CD4-positive, alpha-beta T cell treated with Interleukin-15 for 1 hour (primary cell): ENCODE measurements at places on chromosomes 7 and 10.
A peak's percentile ranks its signal among the peaks of the same experiment; 100 is the strongest.

GRCh38 chr10:14821635-14822375 lies 16.0 kb downstream of the CDNF start:
- DNase-seq = no peak

DNA sequence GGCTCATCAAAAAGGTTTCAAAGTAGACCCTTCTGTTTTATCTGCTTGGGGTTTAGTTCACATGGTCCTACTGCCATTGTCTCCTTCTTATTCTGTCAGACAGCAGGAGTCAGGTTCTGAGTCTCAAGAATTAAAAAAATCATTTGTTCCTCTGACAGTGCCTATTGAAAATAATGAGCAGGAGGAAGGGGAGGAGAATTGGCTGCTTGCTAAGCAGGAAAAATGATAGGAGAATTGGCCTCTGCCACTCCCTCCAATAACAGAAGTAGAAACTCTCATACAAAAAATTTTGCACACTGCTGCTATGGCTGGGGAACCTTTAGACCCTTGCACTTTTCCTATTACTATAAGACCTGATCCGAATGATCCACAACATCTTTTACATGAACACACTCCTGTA lies 35.7 kb downstream of the OR13A1 start:
- DNase-seq = no peak

GRCh38 chr10:91672021-91672608 lies 39.2 kb upstream of the PPP1R3C start:
- no peak for DNase-seq

GRCh38 chr7:76364198-76364584 lies 5.4 kb upstream of the YWHAG start:
- DNase-seq = peak; percentile 25

GRCh38 chr10:133131053-133131452 lies 29.0 kb upstream of the KNDC1 start:
- DNase-seq = no peak

GRCh38 chr10:62617652-62618051 lies 186.9 kb upstream of the ADO start:
- DNase-seq = no peak

DNA sequence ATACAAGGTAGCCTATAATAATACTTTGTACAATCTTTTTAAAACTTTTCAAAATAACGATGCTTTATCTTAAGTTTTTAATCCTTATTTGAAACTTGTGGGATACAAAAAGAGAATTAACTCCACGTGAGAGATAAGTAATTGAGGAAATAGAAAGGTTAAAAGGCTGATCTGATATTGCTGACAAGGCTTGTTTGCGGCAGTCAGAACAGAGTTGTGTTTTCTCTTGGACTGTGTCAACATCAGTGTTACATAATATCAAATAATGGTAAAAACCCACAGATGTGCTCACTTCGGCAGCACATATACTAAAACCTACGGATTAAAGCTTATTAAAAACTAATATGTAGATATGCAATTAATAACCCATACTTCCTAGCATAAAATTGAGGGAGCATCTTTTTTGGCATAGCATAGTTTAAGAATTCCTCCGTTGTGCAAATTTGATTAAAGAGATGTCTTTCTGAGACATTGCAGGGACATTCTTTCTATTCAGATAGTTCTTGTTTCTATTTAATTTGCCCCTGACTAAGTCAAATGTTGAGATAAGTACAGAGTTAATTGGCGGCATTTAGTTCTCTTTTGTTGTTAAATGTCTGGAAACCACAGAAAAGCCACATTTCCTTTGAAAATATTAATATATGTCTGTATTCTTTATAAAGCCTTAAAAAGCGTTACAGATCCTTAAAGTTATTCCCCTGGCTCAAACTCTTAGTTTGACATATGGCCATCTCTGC lies 63.3 kb downstream of the FAM185A start:
- DNase-seq = no peak

DNA sequence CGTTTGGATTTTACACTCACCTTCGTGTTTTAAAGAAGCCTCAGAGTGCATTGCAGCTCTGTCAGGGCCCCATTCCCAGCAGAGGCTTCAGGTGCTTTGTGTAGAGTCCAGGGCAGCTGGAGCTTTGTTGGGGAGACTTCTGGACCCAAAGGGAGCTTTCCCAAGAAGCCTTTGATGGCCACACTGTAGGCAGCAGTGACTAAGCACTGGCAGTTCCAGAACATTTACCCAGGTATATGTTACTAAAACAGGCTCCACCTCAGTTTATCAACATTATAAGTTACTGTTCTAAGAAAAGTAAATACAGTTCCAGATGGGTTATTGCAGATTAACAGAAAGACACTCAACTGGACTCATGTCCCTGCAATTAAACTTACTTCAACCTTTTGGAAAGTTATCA lies 66.8 kb downstream of the LANCL2 start:
- no peak for DNase-seq

- no peak for DNase-seq
Measured at GRCh38 chr10:61655335-61655851, 7.3 kb upstream of the CABCOCO1 start.

DNA sequence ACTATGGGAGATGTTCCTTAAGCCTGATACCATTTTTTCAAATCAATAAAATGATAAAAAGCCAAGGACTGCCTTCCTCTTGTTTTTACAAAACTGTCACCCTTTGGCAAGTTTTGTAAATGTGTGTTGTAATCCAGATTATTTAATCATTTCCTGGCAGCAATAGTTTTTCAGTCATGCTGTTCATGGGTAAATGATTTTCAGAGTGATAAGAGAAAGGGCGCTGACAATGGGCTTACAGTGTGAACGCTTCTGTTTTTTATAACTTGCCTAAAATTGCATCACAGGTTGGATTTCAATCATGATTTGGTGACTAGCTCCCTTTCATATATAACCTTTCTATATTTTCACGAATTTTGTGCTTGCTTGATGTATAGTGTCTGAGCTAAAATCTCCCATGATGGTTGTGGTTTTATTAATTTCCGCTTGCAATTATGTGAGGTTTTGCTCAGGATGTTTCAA lies 19.0 kb upstream of the DMBT1 start:
- no peak for DNase-seq

GRCh38 chr10:52394246-52394645 lies 80.2 kb downstream of the DKK1 start:
- DNase-seq = no peak

DNA sequence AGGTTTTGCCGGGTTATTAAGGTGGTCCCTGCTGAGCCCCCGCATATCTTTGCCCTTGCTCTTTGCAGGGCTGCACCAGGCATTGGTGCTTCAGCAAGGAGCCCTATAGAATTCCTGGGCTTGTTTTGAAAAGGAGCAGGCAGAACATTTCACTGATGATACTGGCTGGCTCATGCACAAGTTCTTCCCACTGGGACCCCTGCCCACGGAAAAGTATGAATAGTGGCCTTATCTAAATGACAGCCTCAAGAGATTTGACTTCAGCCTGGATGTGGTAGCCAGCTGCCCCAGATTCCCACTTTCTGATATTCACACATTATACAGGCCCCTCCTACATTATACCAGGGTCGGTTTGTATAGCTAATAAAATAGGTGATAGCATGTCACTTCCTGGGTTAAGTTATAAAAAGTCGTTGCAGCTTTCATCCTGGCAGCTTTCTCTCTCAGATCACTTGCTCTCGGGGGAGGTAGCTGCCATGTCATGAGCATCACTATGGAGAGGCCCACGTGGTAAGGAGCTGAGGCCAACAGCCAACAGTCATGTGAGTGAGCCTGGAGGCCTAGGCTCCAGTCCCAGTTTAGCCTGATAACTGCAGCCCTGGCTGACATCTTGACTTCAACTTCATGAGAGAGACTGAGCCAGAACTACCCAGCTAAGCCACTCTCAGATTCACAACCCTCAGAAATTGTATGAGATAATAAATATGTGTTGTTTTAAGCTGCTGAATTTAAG lies 16.8 kb upstream of the CRTAC1 start:
- no peak for DNase-seq

DNA sequence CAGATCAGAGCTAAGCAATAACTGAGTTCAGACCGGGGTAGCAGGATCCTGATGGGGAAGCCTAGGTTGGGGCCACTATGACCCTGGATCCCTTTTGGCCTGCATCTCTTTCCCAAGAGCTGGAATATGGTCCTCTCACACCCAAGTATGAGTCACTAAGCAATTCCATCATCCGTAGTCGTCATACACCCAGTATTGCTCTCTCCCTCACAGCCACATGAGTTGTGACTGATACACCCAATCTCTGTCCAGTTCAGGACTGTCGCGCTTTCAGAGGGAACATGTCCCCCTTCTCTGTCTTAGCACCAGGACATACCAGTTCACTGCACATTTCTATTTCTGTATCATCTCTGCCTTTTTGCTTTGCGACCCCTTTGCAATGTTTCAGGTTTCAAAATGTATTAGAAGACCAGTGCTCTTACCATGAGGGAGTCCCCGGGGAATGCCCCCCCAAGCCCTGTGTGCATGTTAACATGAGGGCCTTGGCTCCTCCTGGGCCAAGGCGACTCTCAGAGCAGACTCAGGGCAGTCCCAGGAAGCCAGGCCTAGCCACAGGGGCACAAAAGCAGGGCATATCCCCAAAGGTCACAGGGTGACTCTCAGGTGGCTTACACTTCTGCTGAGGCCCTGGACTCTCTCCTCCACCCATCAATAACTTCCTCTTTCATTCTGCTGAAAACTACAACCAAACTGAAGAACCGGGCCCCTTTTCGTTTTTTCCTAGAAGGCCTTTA lies 75.3 kb upstream of the SAMD8 start:
- DNase-seq = no peak

DNA sequence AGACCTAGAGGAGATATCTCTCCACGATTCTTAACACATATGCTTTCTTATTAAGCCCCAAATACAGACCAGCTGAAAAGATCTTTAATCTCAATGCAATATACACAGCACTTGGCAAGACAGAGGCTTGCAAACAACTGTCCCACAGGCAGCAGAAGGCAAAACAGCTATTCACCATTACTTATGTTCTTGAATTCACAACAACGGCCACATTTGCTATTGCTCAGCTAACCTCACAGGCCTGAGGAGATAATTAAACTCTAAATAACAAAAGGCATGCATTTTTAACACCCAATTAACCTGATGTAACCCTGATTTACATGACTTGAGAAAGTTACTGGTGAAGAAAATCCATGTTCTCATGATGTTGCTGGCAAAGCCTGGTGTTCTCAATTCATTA lies 216.4 kb downstream of the CRPPA start:
- DNase-seq = no peak

GRCh38 chr10:70958396-70958795 lies 70.0 kb upstream of the PCBD1 start:
- no peak for DNase-seq

DNA sequence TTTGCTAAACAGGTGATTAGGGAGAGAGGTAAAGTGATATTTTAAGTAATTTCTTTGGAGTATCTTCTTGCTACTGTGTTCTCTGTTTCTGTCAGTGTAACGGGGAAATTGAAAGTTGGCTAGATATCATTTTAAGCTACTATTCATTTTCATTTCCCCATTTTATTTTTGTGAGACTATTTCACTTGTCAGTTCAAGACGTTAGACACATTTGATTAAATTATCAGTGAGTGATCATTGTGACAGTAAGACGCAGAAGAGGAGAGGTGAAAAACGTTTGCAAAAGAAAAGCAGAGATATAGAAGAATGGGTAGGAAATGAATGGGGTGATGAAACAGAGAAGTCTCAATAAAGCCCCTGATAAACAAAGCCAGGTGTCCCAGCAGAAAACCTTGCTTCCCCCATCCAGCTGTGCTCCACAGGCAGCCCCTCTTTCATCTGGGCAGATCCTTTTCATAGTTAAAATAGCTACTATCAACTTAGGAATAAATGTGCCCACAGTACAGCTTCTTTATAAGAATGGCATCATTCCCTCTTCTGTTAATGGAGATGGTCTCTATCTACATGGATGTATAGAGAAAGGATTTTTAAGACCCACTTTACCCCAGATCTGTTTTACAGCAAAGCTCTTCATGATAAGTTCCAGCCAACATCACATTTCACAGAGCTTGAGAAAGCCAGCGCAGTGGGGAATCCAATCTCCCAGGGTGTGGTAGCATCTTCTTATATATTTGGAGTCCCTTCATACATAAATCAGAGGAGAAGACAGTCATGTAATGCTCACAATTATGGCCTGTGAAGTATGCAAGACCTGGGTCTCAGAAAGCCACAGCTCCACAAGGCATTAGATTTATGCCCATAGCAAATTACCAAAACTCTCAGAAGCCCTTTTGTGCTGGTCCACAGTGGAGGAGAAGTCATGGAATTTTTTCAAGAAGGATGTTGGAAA lies 138.1 kb upstream of the ITGB1 start:
- no peak for DNase-seq

GRCh38 chr7:74183142-74183541 lies 9.0 kb downstream of the EIF4H start:
- no peak for DNase-seq

GRCh38 chr10:110494532-110494931 lies 3.2 kb upstream of the DUSP5 start:
- DNase-seq = no peak

DNA sequence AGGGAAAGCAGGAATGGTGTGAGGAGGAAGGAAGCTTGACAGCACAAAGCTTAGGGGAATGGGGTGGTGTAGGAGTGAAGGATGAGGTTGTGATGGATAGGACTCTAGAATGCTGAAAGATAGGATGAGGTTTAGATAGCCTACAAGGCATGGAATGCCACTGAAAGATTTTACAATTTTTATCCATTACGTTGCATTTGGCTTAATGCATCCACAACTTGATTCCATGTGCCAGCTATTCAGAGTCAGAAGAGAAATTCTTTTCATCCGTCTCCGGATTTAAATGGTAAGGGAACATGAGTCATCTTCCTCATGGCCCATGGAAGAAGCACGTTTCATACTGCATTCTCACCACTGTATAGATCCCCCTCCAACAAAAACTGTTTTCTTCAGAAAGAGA lies 212.4 kb upstream of the BMPER start:
- no peak for DNase-seq

DNA sequence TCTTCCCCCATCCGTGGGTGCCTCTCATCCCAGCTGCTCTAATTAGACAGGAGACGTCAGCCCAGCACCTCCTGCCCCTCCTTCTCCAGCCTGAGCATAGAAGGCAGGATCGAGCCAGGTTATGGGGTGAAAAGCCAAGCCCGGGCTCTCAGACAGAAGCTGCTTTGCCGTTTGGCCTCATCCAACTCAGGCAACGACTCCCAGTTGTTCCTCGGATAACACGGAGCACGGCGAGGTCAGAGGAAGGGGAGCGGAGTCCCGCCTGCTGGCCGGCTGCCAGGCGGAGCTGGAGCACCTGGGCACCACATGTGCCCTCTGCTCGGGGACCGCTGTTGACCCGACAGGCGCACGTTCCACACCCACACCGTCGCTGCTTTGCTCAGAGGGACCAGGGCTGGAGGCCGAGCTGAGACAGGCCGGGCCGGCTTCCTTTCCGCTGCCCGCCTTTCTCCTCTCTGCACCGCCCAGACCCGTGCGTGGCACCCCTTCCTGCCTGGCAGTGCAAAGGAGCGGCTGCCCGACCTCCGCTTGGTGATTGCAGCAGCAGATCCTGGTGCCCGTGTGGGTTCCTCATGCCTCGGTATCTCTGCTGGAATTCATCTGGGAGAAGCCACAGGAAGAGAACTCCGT lies 21.6 kb upstream of the UNCX start:
- DNase-seq = no peak

- DNase-seq = no peak
Measured at GRCh38 chr7:23272275-23272674, 25.7 kb downstream of the GPNMB start.

GRCh38 chr10:89814278-89814677 lies 112.9 kb downstream of the KIF20B start:
- no peak for DNase-seq
